ENCODE measurements at places on chromosomes 2 and 18.

DNA sequence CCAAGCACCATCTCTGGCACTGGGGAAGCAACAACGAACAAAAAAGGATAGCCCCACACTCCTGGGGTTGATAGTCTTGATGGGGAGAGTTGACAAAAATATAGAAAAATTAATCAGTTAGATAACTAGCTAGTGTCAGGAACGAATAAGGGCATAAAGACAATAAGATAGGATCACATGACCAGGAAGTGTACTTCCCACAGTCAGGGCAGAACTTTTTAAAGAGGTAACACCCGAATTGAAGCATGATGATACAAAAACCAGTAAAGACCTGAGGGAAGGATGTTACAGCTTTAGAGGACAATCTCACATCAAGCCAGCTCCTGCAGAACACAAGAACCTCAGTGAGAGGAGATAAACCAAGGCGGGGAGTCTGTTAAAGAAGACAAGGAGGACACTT, 295.4 kb upstream of the CRIM1 start:
- DNase-seq = no peak

GRCh38 chr2:68506170-68506569, 38.8 kb downstream of the APLF start:
- no peak for DNase-seq

DNA sequence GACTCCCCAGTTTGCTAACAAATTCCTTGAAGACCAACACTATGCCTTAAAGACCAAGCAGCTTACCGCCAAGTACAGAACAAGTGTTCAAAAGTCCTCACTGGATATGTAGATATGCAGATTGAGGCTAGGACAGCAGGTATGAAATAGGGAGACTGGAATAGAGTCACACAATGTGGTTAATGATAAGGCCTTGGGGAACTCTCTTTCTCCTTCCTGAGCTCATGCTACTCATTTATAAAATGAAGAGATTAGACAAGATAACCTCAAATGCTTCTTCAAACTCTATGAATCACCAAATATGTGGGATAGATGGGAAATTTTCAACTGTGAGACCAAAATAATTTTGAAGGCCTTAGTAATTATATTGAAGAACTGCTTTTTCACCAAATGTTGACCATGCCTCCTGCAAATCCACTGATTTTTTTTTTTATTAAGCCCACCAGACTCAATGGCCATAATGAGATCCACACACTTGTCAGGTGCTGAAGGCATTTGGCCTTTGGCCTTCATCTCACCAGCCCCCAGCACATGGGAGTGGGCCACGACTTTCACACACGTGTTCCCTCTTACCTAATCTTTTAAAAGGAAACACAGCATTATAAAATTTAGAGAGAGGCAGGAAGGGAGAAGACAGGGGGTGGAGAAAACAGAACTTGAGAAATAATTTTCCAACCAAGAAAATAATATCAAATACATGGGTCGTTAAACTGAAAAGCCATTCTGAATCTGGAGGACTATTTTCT, 181.5 kb downstream of the EN1 start:
- DNase-seq = no peak

- peak; percentile 78 for DNase-seq
Measured at GRCh38 chr2:218272531-218273212, 2.4 kb downstream of the PNKD start.

DNA sequence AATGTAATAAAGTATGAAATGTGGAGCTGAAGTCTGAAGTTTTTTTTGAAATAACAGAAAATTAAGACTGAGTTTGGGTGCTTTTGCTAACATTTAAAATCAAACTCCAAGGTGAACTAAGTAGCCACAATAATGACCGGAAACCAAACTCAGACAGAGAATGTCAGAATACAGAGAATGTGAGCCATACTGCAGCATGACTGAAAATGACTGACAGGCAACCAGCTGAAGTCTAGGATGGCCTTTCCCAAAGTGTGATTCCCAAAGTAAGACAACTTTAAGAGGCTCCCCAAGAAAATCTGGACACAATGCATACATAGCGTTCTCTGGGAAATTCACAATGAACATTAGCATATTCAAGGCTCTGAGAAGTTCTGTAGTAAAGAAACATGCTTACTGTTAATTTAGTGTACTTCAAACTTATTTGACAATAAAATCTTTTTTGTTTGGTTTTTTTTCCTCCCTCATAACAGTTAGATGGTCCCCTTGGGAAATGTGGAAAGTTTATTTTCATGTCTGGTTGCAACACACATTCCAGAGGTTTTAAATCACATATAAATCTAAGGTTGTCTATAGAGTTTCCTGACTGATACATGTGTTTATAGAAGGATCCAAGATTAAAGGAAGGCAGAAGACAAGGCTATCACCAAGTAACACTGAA, 28.6 kb downstream of the PLA2R1 start:
- no peak for DNase-seq

DNA sequence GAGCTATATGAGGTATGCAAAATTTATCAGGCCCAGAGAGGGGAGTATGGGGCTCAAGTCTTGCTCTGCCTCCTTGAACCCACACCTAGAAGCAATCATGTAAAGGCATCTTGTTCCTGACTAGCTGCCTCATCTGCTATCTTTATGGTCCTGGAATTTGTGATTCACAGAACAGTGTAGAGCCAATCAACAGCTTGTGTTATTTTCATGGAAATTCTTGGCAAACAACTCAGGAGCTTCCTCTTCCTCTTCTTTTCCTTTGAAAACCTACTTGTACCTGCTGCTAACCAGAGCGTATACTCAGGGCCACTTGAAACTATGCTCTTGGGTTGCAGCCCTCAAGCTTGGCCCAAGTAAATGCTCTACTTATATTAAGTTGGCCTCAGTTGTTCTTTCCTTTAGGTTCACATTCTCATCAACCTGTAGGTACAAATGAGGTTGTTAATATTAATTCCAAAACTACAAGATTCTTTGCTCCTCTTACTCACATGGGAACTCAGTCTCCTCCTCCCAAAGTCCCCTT, 3.5 kb upstream of the NOSTRIN start:
- no peak for DNase-seq
